ENCODE measurements at places on chromosomes 7 and 10.

GRCh38 chr10:132489053-132489703 lies 48.4 kb upstream of the INPP5A start:
- DNase-seq = no peak

DNA sequence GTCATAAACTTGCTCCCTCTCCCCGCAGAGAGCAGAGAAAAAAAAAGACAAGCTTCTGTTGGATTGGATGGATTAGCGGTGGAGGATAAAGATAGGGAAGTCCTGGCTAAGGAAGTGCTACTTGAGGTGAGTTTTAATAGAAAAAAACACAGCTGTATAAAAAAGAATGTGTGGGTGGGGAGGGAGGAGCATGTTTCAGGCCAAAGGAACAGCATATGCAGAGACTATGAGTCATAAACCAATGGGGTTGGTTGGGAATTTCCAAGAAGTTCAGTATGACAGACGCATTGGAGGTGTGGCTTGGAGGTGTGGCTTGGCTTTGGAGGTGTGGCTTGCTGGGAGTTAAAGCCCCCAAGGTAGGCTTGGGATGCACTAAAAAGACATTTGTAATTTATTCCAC lies 103.0 kb upstream of the LSM8 start:
- no peak for DNase-seq

GRCh38 chr7:16762177-16762576 lies 8.6 kb downstream of the TSPAN13 start:
- DNase-seq = no peak

- no peak for DNase-seq
These were observed 135.0 kb downstream of the RTKN2 start for GRCh38 chr10:62133618-62134017.

DNA sequence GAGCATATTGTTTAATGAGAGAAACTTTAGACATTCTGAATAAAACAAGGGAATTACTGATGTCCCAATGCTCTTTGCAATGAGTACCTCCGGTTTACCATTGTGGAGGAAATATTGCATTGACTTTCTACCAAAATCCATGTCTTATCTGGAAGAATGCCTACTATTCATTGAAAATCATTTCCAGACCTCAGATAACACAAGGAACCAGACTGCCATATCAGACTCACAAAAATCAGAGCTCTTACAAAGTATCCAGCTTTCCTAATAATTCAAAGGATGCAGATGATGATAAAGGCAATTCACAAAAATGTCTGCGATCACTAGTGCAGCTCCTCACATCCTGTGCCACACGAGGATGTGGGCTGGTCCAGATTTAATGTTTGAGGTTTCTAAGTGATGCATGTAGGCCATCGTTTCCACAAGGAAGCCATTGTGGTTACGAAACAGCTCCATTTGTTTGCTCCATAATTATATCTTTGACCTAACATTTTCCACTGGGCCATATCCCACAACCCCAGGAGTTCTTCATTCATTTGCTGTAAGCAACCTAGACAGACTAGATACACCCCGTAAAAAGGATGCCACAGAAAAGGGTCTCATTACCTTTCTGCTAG lies 831.1 kb upstream of the C7orf33 start:
- no peak for DNase-seq

GRCh38 chr10:50992972-50993766 lies 81.1 kb upstream of the PRKG1 start:
- no peak for DNase-seq
